ENCODE measurements at places on chromosomes 3 and 15.
A peak's percentile ranks its signal among the peaks of the same experiment; 100 is the strongest.

GRCh38 chr3:150230037-150230436 lies 178.1 kb upstream of the TSC22D2 start:
- no peak overlapping the region for H3K4me3 ChIP-seq
- no peak for DNase-seq
- no peaks in the 10 kb centered on the region for H3K27me3 ChIP-seq
- no peak overlapping the region for H3K27ac ChIP-seq

DNA sequence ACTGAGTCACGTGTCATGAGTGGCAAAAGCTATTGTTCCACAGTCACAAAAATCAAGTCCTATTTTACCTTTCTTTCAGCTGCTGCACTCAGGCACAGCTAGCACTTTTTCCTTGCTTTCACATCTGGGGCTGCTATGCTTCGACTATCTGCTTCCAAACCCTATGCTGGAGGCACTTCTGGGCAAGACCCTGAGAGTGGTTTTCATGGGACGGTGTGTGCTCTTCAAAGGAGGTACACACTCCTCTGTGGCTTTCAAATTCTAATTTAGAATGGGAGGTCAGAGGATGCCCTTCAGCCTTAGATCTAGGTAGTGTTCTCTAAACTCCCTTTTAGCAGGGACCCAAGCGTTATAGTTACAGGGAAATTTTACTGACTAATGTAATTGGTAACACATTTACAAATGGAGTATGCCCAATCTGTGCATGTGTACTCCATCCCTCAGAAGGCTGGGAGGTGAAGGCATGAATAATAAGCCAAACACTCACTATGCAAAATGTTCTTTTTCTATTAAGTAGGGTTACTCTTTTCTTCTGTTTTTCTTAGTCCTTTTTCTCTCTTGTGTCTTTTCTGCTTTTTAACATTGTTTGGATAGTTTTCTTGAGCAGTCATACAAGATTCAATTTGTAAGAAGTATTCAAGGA lies 188.3 kb downstream of the LSAMP start:
- DNase-seq, result no peak
- H3K36me3 ChIP-seq, result no peaks in the 10 kb centered on the region
- no peak overlapping the region for H3K4me3 ChIP-seq
- no peaks in the 10 kb centered on the region for H3K4me1 ChIP-seq

DNA sequence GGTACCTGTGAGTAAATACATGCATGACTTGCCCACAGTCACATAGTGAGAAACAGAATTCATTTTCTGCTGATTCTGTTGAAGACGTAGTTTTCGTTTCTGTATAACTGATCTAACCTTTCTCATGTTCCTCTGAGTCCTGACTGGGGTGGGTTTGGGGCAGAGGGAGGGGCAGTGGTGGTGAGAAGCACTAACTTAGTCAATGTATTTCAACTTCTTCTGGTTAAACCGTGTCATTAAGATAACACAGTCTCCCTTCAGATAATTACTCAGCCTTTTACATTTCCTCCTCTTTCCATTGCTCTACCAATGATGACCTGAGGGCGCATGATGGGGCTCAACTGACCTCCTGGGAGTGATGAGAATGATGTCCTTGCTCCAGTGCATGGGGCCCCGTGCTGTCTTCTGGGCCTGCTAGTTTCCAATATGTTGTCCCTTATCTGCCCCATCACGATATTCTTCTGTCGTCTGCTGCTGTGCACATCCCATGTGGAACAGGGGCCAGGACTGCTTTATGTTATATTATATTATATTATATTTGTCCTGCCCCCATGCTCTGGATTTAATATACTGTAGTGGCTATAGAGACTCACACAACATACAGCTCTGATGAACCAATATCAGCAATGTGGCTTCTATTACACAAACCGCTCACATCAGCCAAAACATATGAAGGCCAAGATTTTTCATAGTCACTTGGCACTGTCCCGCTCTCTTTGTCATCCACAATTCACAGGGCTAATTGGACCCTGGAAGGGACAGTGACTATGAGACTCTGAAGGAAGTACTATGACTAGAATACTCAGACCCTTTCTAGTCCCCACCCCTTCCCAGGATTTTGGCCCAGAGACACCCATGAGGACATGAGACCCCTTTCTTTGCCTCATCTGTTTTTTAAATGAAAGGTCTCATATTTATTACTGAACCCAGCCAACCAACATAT lies 407.1 kb upstream of the MCTP2 start:
- H3K4me3 ChIP-seq, result no peak overlapping the region
- no peaks in the 10 kb centered on the region for H3K27me3 ChIP-seq
- no peak overlapping the region for H3K27ac ChIP-seq
- no peaks in the 10 kb centered on the region for H3K36me3 ChIP-seq
- DNase-seq, result no peak

DNA sequence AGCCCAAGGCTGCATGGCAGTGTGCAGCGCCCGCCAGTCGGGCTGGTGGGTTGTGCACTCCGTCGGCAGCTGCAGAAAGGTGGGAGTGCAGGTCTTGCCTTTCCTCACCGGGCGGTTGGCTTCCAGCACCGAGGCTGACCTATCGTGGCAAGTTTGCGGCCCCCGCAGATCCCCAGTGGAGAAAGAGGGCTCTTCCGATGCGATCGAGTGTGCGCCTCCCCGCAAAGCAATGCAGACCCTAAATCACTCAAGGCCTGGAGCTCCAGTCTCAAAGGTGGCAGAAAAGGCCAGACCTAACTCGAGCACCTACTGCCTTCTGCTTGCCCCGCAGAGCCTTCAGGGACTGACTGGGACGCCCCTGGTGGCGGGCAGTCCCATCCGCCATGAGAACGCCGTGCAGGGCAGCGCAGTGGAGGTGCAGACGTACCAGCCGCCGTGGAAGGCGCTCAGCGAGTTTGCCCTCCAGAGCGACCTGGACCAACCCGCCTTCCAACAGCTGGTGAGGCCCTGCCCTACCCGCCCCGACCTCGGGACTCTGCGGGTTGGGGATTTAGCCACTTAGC lies 4.3 kb downstream of the ISL2 start:
- H3K27me3 ChIP-seq, result no peaks in the 10 kb centered on the region
- DNase-seq, result peak; percentile 63
- no peak overlapping the region for H3K27ac ChIP-seq

GRCh38 chr15:42387603-42388002 lies 28.3 kb downstream of the CAPN3 start:
- no peak overlapping the region for H3K4me3 ChIP-seq
- H3K27me3 ChIP-seq, result no peaks in the 10 kb centered on the region
- H3K27ac ChIP-seq, result no peak overlapping the region
- no peaks in the 10 kb centered on the region for H3K36me3 ChIP-seq
- peak; percentile 1 for DNase-seq

Data from Peyer's patch (tissue), 4 donors.